Thoracic aorta (tissue), 2 donors: ENCODE measurements at places on chromosomes 1 and 21. TPM values are rescaled to one million over a fixed set of nuclear protein-coding genes. Genes with fewer than 3 reads are reported as not detected.
A peak's percentile ranks its signal among the peaks of the same experiment; 100 is the strongest.

PRDM16 gene
- total RNA-seq: 68.9 TPM

TCHHL1 gene
- not detected for total RNA-seq

MYCBP gene
- 5.1 TPM for total RNA-seq

KRTAP10-12 gene
- total RNA-seq: not detected

HES2 gene
- not detected for total RNA-seq

SPRR2B gene
- not detected for total RNA-seq

FRRS1 gene
- total RNA-seq: 7.6 TPM

DNA sequence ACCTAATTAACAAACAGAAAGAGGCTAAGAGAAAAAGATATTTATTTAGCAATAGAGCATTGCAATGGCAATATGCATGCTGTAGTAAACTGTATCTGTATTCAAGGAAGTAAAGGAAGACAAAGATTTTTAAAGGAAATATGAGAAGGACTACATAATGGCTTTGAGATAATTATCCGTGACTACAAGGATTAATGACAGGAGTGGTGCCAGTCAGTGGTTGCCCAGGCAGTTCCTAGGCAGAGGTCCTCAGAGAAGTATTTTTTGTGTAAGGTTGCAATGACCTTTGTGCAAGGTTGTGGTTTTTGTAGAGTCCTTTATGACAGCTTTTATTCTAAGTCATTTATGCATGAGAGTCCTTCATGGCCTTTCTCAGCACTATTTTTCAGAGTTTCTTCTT, 711.1 kb upstream of the CHRM3 start:
- no peak for DNase-seq

GRCh38 chr1:11634365-11635192, 19.6 kb downstream of the FBXO2 start:
- DNase-seq: no peak

- DNase-seq: no peak
Measured at GRCh38 chr1:61626816-61627215, 98.1 kb downstream of the TM2D1 start.

DNA sequence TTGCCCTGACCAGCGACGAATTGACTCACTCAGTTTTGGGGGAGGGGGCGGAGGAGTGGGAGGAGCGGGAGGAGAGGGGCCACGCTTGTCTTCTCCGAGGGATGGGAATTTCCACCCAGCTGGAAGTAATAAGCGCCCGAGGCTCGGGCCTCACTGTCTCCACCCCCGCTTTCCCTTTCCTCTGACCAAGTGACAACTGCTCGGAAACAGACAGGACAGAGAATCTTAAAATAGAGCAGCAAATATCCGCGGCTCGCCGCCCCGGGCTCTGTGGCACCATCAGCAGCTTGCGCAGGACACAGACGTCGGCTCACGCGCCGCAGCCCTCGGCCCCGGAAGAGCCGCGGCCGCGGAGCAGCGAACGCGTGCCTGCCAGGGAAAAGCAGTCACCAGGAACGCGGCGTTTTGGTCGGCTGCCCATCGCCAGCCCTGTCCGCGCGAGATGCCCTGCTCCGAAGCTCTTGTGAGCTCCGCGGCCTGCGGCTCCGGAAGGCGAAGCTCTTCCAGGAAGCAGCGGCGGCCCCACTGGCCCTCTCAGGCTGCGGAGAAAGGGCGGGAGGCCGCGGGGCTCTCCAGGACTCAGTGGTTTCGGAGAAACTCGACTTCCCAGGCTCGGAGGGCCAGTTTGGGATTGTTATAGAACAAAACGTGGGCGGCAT, 10.7 kb upstream of the RGS16 start:
- peak; percentile 58 for DNase-seq

DNA sequence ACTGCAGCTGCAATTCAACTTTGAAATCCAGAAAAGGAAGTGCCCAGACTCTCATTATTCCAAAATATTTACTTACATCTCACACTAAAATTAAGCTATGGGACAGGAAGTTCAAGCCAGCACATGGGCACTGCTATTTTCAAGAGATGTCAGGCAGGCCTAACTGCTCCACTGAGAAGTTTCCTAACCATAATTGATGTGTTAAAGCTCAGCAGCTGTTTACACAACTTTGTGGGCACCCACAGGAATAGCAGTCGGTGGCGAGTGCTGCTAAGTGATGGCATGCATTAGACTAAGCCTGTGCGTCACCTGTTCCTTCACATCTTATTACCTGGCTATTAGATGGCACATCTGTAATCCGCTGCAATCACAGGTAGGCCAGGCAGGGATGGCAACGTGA, 303.3 kb upstream of the DAB1 start:
- no peak for DNase-seq

DNA sequence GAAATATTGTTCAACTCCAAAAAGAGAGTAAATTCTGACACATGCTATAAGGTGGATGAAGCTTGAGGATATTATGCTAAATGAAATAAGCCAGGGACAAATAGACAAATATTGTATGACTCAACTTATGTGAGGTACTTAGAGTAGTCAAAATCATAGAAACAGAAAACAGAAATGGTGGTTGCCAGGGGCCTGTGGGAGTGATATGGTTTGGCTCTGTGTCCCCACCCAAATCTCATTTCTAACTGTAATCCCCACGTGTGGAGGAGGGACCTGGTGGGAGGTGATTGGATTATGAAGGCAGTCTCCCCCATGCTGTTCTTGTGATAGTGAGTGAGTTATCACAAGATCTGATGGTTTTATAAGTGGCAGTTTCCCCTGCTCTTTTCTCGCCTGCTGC, 24.7 kb upstream of the DISP1 start:
- DNase-seq: no peak

DNA sequence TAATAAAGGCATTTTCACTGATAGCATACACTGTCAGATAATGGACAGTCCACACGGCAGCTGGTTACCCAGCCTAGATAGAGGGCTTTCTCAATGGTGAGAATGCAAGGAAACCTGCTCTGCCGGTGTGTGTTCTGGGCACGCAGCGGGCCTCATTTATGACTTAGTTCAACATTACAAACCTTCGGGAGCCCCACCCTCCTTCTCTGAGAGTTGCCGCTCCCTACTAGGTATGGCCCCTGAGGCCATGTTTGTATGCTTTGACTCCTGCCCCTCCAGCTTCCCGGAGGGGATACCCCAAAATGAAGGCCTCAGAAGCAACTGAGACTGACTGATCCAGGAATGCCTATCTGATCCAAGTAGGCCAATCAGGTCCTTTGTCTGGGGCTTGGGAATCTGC, 17.2 kb upstream of the FABP3 start:
- no peak for DNase-seq

- no peak for DNase-seq
Measured at GRCh38 chr21:45160198-45160597, 85.8 kb downstream of the ADARB1 start.

GRCh38 chr1:113686891-113687618, 72.2 kb downstream of the PHTF1 start:
- no peak for DNase-seq

DNA sequence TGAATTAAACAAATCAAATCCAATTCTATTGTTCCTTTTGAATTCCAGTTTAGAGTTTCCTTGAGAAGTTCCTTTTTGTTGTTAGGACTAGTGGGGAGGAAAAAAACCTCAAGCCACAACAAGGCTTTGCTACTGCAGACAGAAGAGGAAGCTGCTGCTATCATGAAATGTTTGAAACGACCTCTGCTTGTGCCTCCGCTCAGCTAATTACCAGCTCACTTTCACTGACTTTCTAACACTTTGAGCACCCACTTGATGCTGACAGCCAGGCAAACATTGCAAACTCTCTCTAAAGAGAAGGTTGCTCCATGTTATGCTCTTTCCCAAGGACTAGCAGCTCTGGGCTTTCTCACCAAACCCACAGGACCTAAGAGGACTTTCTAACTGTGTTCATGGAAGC, 203.9 kb upstream of the PROX1 start:
- DNase-seq: no peak

DNA sequence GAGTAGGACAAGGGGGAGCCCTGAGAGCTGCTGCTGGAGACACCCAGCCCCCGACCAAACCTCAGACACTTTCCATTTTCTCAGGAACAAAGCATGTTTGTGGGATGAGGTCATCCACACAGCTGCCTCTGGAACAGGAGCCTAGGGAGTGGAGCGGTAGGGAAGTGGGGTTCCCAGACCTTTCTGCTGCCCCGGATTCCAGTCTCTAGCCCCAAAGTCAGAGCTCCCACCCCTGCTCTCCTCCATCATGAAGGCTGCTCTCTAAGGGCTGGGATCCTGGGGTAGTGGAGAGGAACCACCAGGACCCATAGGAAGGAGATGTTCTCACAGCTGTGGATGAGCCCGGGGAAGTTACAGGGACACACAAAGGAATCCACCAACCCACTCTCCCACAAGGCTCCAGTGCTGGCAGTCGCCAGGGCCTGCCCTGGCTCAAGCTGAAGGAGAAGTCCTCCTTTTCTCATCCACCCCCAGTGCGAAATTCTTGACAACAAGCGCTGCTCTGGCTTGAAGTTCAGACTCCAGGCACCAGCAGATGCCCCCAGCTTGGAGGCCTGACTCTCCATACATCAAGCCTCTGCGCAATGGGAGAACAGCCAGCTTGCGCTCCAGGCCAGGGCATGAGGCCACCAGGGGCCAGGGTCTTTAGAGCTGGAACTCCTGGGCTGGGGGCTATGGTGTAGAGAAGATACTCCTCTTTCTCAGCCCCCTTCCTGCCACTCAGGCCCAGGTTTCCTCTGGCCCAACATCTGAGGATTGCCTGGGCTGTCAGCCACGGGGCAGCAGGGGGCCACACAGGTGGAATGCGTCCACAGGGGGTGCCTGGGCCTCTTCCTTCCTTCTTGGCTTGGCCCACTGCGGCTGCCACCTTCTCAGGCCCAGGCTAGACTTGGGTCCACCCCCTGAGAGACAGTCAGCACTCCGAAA, 4.5 kb downstream of the FHL3 start:
- no peak for DNase-seq
